ENCODE measurements at places on chromosomes 7 and 10.

- DNase-seq: no peak
These were observed 15.3 kb downstream of the WNT16 start for GRCh38 chr7:121344093-121344492.

DNA sequence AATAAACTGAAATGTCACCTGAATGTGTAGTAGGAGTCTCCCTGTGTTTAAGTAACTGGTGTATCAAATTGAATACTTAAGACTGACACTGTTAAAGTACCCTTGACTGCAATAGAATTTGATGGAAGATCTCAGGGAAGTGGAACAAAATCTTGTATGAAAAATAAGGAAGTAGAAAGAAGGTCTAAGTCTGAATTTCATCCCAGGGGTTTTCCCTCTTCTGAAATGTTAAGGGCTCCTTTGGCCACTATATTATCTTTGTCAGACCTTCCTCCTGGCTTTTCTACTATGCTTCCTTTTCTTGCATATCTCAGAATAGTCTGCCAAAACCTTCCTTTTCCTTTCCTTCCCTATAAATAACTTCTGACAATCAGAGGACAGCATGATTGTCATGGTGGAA, 59.6 kb downstream of the BLNK start:
- no peak for DNase-seq

- no peak for DNase-seq
These were observed 103.9 kb upstream of the KCTD7 start for GRCh38 chr7:66524738-66525137.

- DNase-seq: no peak
These were observed 54.5 kb upstream of the PFKFB3 start for GRCh38 chr10:6148251-6148701.

GRCh38 chr7:100694098-100694745, at the start of gene GIGYF1:
TSS of gene GIGYF1 (minus strand) at chr7:100694250. CDS start at chr7:100688238, 6,012 bp downstream.
- no peak for DNase-seq

GRCh38 chr10:123808906-123809305, 82.7 kb downstream of the CPXM2 start:
- no peak for DNase-seq

DNA sequence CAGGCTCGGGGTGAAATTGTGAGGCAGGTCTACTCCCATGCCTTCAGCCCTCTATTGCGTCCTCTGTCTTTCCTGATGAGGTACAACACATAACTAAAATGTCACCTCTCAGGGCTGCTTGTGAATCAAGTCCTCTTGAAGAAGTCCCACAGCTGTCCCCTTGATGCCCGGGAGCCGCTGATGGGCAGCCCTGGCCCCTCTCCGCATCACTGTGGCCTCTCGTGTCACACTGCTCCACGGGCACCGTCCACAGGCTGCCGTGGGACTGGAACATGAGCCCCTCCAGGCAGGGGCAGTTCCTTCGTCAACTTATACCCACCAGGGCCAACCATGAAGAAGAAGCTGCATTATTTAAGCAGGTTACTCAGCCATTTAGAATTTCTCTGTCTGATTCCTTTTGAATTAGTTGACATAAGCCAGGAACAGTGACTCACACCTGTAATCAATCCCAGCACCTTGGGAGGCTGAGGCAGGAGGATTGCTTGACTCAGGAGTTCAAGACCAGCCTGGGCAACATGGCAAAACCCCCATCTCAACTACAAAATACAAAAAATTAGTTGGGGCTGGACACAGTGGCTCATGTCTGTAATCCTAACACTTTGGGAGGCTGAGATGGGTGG, 58.5 kb upstream of the UBE3C start:
- DNase-seq: no peak
